ENCODE measurements at places on chromosomes 11 and 22.

- DNase-seq = no peak
Measured at GRCh38 chr11:218815-219593, 11.5 kb downstream of the RIC8A start.

- no peak for DNase-seq
Measured at GRCh38 chr11:114147375-114148012, 88.0 kb downstream of the ZBTB16 start.

DNA sequence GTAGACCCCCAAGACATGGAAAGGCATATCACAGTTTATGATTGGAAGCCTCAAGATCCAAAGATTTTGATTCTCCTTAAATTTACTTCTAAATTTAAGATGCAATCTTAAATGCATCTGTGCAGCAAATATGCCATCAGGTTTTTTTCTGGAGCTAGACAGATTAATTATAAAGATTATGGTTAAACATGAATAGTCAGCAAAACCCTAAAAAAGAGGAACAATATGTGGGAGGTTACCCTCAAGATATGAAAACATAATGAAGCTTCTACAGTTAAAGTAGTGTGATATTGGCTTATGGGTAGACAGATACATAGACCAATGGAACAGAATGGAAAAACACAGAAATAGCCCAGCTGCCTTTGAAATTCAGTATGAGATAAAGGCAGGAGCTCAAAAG, 31.7 kb downstream of the OR8B12 start:
- DNase-seq = no peak

DNA sequence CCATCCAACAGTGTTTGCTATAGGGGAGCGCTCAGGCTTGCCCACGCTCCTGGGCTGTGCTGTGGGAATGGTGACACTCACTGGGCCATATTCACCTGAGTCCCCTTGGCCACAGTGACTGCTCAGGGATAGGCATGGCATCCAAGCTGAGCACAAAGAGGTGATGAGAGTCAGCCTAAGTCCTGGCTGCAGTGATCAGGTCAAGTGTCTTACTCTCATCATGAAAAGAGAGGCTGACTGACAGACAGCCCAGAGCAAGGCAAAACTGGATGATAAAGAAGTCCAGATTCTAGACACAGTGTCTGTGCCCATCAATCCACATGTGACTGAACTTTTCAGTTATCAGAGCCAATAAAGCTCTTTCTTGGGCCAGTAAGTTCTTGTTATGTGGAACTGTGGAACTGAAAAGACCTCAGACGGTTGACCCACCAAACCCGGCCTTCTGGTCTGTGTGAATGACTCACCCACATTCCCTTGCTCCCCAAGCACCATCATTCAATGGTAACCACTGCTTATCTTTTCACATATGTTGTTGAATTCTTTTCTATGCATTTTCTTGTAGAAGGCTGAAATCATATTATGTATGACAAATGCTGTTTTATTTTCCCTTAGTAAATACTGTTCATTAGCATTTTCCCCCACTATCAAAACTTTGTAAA, 43.2 kb upstream of the YPEL1 start:
- no peak for DNase-seq

DNA sequence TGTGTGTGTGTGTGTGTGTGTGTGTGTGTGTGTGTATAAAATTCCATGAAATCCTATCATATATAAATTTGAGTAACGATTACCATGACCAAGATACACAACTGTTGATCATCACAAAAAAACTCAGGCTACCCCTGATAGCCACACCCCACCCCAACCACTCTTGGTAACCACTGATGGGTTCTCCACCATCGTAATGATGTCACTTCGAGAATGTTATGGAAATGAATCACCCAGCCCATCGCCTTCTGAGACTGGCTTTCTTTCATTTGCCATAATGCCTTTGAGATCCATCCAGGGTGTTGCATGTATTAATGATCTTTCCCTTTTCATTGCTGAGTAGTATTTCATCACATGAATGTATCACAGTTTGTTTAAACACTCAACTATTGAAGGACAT, 496.0 kb downstream of the MIAT start:
- no peak for DNase-seq

DNA sequence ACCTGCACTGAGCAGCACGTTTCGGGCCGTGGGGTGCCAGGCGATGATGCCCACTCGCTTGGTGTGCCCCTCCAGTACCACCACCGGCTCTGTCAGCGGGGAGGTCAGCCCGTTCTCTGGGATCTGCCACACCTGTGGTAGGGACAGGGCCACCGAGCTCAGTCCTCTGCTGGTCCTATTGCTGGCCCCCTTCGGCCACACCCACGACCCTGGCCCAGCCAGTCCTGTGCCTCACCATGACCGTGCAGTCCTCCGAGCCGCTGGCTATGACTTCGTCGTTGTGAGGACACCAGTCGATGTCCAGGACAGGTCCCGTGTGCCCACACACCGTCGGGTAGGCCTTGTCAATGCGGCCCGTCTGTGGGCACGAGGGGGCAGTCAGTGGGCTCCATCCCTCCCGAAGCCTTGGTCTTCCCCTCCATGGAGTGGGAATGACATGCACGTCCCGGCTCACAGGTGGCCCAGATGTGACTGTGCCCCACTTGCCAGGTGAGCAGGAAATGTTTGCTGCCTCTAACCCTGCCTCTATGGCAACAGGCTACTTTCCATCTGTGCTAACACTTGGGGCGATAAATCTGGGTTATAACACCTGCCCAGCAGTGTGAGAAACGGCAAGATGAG, 1.4 kb downstream of the CORO1B start:
- DNase-seq = no peak

- no peak for DNase-seq
Measured at GRCh38 chr11:17585911-17586695, 39.0 kb downstream of the OTOG start.

GRCh38 chr11:32154275-32154674, 63.4 kb downstream of the RCN1 start:
- DNase-seq = no peak
